Transverse colon (tissue), 4 donors: ENCODE measurements at places on chromosomes 5 and 9.
A peak's percentile ranks its signal among the peaks of the same experiment; 100 is the strongest.

DNA sequence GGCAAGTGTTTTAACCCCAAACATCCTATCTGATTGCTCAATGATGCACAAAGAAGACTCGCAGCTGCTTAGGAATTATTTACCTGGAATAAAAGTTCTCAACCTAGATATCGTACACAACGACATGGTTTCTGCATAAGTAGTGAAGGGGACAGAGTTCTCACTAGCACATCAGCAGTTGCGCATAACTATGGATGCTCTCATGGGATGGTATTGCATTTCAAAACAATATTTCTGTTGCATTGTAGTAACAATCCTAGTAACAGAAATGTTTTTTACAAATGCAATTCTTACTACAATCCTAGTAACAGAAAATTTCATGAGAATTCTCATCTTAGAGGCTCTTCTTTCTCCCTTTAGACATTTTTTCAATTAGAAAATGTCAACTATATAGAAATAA, 94.5 kb upstream of the MINAR2 start:
- H3K27me3 ChIP-seq, result no peaks in the 10 kb centered on the region
- no peak overlapping the region for H3K27ac ChIP-seq
- H3K4me3 ChIP-seq, result no peak overlapping the region
- DNase-seq, result no peak

DNA sequence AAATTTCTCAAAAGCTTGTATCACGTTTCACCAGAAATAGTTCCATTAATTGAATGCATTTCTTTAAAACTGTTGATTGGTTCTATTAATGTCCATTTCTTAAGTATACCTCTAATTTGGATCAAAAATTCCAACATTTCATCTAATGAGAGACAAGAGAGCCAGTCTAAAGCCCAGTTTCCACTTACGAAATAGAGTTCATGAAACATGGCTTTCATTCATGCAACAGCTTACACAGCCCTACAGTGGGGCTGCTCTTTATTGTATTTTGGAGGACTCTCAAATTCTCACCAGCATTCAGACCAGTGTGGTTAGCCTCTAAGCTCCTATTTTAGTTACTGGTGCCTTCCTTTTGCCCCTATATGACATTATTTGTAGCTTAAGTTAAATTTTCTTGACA, 566.9 kb upstream of the RGMB start:
- H3K27me3 ChIP-seq, result no peaks in the 10 kb centered on the region
- H3K27ac ChIP-seq, result no peak overlapping the region
- no peaks in the 10 kb centered on the region for H3K4me1 ChIP-seq
- H3K4me3 ChIP-seq, result no peak overlapping the region
- DNase-seq, result no peak
- no peaks in the 10 kb centered on the region for H3K36me3 ChIP-seq

GRCh38 chr5:157267761-157268480, 2.0 kb downstream of the CYFIP2 start:
- peaks cover 5% of the 10 kb centered on the region for H3K4me1 ChIP-seq
- no peak overlapping the region for H3K4me3 ChIP-seq
- DNase-seq, result no peak
- no peaks in the 10 kb centered on the region for H3K27me3 ChIP-seq
- no peak overlapping the region for H3K27ac ChIP-seq
- no peaks in the 10 kb centered on the region for H3K36me3 ChIP-seq

- DNase-seq, result no peak
- no peaks in the 10 kb centered on the region for H3K36me3 ChIP-seq
- no peak overlapping the region for H3K4me3 ChIP-seq
- H3K27me3 ChIP-seq, result no peaks in the 10 kb centered on the region
- peaks cover 16% of the 10 kb centered on the region for H3K4me1 ChIP-seq
Observed at GRCh38 chr9:96423322-96423984, 5.3 kb upstream of the ZNF367 start.

DNA sequence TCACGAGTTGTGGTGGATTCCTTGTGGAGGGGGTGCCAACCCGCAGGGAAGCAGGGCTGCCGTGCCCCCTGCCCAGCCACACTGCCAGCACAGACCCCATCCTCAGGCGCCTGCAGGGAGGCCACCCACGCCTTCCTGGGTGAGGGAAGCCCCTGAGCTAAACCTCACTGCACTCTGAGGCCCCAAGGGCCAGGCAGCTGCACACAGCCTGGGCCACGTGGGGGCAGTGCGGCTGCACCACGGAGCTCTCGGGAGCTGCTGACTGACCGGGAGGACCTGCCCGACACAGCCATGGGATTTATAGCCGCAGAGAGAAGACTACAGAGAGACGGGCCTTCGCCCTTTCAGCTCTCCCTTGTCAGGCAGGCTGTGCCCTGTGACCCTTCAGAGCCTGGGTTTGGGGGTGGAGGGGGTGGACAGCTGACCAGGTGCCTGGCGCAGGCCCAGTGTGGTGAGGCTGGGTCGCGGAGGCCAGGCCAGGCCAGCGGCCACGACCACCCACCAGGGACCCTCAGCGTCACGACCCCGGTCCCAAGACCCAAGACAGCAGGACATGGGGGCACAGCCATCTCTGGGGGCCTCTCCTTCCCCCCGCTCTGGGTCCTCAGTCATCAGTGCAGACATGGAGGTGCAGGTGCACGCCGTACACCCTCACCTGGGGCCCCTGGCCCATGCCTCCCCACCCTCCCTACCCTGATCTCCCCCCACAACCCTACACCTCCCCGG, 4.3 kb upstream of the AHRR start:
- peak; percentile 38 for DNase-seq
- no peaks in the 10 kb centered on the region for H3K36me3 ChIP-seq
- H3K4me1 ChIP-seq, result peaks cover 19% of the 10 kb centered on the region
- H3K27me3 ChIP-seq, result peaks cover 40% of the 10 kb centered on the region
- H3K27ac ChIP-seq, result no peak overlapping the region
- H3K4me3 ChIP-seq, result no peak overlapping the region

GRCh38 chr9:114446672-114447450, 58.4 kb downstream of the WHRN start:
- H3K36me3 ChIP-seq, result no peaks in the 10 kb centered on the region
- no peak for DNase-seq
- no peak overlapping the region for H3K27ac ChIP-seq
- no peaks in the 10 kb centered on the region for H3K27me3 ChIP-seq
- no peaks in the 10 kb centered on the region for H3K4me1 ChIP-seq
- H3K4me3 ChIP-seq, result no peak overlapping the region

DNA sequence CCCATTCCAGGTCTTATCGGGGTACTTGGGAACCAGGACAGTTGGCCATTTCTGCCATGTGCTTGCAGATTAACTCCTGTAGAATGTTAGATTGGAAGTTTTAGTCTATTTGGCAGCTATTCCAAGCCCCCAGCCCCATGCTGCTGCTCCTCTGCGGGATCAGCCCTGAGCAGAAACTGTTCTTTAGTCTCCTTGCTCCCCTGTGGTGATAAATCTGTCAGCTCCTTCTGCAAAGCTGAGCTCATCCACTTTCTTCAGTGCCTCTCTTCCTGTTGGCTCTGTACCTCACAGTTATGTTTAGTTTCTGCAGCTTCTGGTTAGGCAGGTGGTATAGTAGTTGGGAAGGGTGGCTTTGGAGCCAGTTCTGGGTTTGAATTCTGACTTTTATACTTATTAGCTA, 170.4 kb downstream of the GRIA1 start:
- H3K4me1 ChIP-seq, result no peaks in the 10 kb centered on the region
- DNase-seq, result no peak
- H3K36me3 ChIP-seq, result no peaks in the 10 kb centered on the region
- no peak overlapping the region for H3K27ac ChIP-seq
